NCI-H2171 treated with DMSO at 0.1 percent for 48 hours (cell line): ENCODE measurements at places on chromosomes 3 and 15.

GRCh38 chr15:28915041-28915810 is 29.5 kb downstream of the APBA2 start:
- DNase-seq: no peak

- DNase-seq: no peak
Measured at GRCh38 chr15:37014566-37014965, 85.8 kb downstream of the MEIS2 start.

DNA sequence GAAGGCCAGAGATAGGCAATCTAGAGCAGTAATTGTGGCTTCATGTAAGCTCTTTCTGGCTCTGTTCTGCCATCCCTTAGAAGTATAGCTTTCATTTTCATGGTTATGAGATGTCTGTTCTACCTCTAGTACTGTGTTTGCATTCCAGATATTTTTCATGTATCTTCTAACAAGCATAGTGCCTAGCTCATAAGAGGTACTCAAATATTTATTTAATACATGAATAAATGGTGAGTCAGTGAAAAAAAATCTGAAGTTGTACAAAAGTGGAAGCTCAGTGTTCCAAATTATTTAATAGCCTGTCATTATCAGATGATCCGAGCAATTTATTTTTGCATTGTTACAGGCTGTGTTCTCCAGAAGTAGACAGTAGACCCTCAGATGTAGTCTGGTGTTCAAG is 64.3 kb downstream of the OXSM start:
- no peak for DNase-seq

- no peak for DNase-seq
Measured at GRCh38 chr3:54138937-54139547, 16.7 kb downstream of the CACNA2D3 start.

GRCh38 chr3:184040010-184040409 is 8.5 kb downstream of the HTR3D start:
- DNase-seq: peak; percentile 82

DNA sequence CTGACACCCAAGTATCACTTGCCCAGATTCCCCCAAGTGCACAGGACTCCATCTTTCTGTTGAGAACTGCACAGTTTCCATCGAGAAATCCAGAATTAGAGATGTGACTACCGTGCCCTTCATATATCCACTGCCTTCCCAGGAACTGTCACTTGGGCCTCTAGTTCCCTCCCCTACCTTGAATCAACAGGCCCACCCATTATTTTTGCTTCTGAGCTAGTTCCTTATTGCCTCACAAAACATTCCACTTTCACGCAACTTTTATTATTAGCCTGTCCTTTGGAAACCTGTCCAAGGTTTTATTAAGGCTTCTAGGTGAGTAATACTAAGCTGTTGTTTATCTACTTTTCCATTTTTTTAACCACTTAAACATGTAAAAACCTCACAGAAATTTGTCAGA is 17.1 kb upstream of the SLC30A4 start:
- DNase-seq: no peak

GRCh38 chr3:23806534-23807423 is 1.0 kb downstream of the UBE2E1 start:
- DNase-seq: peak; percentile 7

GRCh38 chr3:45785605-45786150 is 10.7 kb downstream of the SLC6A20 start:
- DNase-seq: no peak

GRCh38 chr3:56985878-56986277 is 74.6 kb upstream of the SPATA12 start:
- no peak for DNase-seq

GRCh38 chr3:52041118-52041731 is 15.1 kb downstream of the DUSP7 start:
- DNase-seq: no peak

GRCh38 chr3:2458816-2459215 is 360.1 kb downstream of the CNTN4 start:
- DNase-seq: no peak

- no peak for DNase-seq
Measured at GRCh38 chr3:24648063-24648462, 153.4 kb upstream of the THRB start.

- DNase-seq: peak; percentile 7
Measured at GRCh38 chr3:37072892-37073291, 79.6 kb downstream of the MLH1 start.

GRCh38 chr15:69161079-69161877 is 843 bp downstream of the GLCE start:
- peak; percentile 56 for DNase-seq

- no peak for DNase-seq
Measured at GRCh38 chr15:101620671-101621070, 31.5 kb downstream of the TM2D3 start.

DNA sequence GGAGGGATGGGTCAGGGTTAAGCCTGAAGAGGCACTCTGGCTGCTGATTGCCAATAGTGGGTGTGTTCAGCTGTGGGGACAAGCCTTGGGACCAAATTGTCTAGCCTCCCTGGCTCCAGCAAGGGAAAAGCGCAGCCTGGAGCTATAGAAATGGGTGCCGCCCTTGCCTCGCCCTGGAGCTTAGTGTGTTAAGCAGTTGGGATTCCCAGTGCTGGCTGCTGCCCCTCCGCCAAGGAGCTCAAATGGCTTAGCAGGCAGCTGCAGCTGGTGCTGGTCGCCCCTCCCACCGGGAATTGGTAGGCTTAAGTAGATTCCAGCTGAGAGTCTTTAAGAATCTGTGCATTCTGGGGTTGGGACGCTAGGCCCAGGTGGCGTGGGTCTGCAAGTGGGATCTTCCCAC is 662.9 kb upstream of the TBL1XR1 start:
- DNase-seq: no peak

DNA sequence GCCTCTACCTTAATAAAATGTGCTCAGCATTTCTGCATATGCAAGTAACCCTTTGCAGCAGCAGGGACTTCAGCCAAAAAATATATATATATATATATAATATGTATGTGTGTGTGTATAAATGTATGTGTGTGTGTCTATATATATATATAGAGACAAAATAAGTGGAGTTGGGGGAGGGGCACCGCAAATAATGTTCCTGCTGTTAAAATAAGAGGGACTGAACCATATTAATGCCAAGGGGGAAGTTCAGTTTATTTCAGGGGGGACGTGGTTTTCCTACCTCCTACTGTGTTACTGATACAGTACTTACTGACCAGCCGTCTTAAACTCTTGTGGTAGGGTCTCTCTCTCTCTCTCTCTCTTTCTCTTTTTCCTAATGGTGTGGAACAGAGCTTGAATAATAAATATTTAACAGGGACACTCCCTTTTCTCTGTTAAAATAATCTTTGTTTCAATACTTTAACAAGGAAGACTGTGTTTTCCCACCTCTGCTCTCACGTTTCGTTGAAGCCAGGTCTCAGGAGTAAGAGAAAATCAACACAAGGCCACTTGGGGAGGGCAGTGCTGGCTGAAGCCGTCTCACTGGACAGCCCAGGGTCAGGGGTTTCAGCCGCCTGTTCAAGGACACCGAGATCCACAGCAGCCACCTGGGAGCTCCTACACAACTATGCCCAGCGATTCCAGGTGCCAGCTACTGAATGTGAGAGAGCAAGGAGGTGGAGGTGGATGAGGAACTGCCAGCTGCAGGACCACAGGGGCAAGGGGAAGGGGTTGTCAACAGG is 42.8 kb upstream of the ADAMTSL3 start:
- DNase-seq: no peak

- DNase-seq: no peak
Measured at GRCh38 chr3:62872318-62872717, 2.9 kb downstream of the CADPS start.

- no peak for DNase-seq
Measured at GRCh38 chr3:155815030-155815545, 9.0 kb upstream of the C3orf33 start.

DNA sequence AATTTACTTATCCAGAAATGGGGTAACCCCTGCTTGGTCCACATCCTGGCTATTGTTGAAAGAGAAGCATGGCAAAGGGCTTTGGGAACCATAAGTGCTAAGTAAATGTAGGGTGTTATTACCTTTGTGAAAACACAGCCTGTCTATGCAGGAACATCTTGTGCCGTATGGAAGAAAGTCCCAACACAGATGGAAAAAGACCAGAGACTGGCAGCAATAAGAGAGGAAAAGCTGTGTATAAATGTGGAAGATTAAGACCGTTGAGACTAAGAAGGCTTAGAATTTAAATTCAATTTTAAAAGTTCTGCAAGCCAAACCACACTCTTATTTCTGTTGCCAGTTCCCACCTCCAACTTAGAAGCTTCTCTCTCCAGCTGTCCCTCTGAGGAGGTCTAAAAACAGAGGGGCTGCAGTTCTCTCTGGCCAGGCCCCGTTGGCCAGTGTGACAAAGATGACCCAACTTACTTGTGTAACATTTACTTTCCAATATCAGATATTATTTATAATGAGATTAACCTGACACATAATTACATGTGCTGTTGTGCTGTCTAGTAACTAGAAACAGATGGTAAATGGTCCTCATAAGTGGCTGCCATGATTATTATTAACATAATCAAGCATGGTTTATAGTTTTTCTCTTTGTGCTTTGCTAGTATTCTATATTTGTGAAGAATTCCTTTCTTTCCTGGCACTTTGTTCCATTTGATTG is 7.0 kb downstream of the MINDY4B start:
- no peak for DNase-seq

GRCh38 chr3:144362126-144362525 is 390.5 kb downstream of the DIPK2A start:
- DNase-seq: peak; percentile 31

GRCh38 chr3:70561796-70562195 is 249.4 kb upstream of the MDFIC2 start:
- no peak for DNase-seq

DNA sequence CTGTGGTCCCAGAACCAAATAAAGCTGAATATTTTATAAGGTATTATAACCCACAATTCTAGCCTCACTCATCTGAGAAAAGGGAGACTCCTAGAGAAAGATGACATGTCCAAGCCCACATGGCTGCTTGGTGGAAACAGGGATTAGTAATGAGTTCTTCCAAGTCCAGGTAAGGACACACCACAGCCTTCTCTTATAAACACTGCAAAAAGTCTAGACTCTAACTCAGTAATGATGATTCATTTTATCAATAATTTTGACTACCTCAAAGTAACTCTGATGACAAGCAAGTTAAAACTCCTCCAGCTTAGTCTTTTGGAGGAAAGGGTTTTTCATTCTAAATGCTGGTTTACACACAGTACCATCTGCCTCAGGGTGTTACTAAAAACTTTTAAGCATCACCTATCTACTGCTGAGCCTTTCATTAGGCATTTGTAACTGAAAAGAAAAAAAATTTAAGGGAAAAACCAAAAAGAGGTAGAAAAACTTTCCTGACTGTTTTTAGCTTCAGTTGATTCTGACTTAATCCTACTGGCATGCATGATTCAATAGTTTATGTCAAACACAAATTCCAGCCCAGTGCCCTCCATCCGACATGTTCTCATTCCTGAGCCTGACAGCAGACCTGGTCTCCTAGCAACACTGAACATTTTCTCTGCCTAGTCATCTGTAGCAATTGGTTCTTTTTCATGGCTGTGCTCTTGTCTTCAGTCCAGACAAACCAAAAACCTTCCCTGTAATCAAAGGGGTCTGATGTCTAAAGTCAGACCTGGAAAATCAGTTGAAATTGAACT is 43.9 kb downstream of the P3H2 start:
- DNase-seq: peak; percentile 18

DNA sequence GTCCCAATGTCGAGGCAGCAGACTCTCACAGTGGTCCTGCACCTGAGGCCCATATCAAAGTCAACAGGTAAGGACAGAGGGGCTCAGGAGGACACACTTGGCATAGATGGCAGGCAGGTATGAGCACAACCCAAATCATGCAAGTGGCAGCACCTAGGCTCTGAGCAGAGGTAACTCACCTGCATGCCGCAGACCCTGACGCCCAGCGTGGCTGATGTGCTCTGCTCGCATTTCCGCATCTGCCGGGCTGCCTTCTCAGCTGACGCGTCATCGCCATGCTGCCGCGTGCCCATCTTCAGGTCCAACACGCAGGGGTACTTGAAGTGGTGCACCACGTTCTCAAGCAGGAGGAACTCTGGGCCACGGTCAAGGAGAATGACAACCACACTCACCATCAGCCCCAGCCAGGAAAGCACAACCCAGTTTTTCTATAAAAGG is 4.2 kb upstream of the GMPPB start:
- no peak for DNase-seq

GRCh38 chr3:63791974-63792373 is 27.1 kb upstream of the C3orf49 start:
- DNase-seq: no peak

GRCh38 chr3:126932188-126932931 is 50.6 kb upstream of the PLXNA1 start:
- no peak for DNase-seq

DNA sequence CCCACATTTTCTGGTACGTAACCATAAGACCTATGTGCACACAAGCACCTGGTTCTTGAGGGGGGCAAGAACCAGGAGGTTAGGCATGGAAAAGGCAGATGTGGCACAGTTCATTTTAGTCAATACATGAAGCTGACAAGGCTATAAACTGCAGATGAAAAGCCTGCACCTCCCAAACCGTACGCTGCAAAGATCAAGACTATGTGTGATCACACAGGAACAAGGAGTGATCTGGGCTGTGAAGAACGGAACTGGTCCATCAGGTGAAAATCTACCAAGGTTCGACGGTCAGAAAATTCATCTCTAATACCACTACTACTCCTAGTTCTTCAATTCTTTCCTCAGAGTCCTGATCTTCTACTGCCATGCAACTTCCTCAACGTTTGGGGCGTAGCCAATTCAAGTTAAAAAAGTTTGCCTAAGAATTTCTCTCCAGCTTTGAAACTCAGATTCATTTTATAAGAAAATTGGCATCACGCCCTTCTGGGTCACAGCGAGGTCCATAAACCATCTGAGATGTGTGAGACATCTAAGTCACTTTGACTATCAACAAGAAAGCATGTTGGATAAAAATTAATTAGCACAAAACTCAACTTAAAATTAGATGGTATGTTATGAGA is 41.9 kb downstream of the PLD1 start:
- DNase-seq: no peak

DNA sequence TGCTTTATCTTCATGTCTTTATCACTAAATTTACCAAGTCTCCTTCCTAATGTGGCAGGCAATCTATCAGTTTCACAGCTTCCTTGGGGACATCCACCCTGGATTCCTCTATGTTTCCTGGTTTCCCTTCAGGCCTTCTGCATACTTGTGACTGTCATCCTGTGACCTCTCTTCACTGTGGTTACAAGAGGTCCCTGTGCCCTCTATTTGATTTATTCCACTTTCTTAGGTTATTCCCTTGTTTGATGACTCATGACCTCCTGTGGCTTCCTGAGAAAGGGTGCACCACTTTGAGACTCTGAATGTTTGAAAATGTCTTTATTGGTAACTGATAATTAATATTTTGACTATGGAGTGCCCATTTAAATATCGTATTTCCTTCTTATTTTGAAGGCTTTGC is 60.5 kb upstream of the KY start:
- no peak for DNase-seq

- no peak for DNase-seq
Measured at GRCh38 chr15:99902248-99902928, 169.2 kb upstream of the LYSMD4 start.
